ENCODE measurements at places on chromosomes 13 and 19.

GRCh38 chr13:80965097-80965496 lies 624.2 kb upstream of the SPRY2 start:
- DNase-seq: no peak

DNA sequence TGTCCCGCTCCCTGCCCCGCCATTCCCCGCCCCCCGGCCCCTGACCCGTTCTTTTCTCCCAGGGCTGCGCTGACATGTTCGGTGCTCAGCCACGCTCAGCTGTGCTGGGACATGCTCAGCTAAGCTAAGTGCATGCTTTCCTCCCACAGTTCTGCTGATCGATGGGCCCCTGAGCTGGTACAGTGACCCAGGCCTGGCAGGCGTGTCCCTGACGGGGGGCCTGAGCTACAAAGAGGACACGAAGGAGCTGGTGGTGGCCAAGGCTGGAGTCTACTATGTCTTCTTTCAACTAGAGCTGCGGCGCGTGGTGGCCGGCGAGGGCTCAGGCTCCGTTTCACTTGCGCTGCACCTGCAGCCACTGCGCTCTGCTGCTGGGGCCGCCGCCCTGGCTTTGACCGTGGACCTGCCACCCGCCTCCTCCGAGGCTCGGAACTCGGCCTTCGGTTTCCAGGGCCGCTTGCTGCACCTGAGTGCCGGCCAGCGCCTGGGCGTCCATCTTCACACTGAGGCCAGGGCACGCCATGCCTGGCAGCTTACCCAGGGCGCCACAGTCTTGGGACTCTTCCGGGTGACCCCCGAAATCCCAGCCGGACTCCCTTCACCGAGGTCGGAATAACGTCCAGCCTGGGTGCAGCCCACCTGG lies 3.7 kb downstream of the TNFSF9 start:
- no peak for DNase-seq

GRCh38 chr19:32041681-32042292 lies 303.6 kb upstream of the ZNF507 start:
- DNase-seq: no peak

- no peak for DNase-seq
These were observed 39.1 kb downstream of the SIPA1L3 start for GRCh38 chr19:37946132-37946531.

DNA sequence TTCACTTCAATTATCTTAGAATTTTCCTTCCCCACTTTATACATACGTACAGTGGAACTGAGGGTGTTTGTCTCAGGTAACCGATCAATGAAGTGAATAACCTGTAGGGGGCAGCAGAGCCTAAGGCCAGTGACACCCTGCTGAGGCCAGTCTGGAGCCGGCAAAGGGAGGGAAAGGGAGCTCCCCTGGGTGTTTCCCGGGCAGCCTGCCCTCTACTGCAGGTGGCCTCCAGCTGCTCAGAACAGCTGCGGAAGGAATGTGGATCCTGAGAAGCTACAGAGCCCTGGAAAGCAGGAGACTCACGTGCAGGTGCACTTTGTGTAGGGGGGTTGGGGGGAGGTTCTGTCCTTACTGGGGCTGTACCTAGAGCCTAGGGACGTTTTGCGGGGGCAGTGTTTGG lies 832 bp upstream of the ZNF491 start:
- peak; percentile 78 for DNase-seq

GRCh38 chr19:16506961-16507360 lies 10.8 kb downstream of the C19orf44 start:
- no peak for DNase-seq

DNA sequence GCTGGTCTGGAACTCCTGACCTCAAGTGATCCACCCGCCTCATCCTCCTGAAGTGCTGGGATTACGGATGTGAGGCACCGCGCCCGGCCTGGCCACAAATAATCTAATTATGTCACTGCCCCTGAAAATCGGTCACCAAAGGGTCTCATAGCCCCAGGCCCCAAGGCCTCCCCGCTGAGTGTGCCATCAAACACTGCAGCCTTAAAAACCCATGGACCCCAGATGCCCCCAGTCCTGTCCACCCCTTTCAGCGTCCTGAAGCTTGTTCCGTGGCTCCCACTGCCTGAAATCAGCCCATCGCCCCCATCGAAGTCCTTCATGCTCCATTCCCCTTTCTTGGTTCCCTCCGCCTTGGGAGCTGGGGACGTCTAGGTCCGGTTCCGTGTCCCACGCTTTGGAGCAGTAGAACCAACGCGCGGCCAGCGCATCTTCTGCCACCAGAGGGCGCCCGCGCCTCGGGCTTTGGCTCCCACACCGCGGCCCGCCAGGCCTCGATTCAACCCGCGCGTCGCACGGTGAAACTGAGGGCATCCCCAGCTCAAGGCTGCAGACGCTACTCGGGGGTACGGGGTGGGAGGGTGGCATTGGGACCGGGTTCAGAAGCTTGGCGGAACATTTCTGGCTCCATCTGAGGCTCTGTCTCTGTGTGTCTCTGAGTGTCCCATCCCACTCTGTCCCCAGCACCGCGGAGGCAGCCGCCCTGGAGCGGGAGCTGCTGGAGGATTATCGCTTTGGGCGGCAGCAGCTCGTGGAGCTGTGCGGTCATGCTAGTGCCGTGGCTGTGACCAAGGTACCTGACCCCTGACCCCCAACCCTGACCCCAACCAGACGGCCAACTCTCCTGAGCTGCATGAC lies 3.5 kb downstream of the YJEFN3 start:
- DNase-seq: no peak

DNA sequence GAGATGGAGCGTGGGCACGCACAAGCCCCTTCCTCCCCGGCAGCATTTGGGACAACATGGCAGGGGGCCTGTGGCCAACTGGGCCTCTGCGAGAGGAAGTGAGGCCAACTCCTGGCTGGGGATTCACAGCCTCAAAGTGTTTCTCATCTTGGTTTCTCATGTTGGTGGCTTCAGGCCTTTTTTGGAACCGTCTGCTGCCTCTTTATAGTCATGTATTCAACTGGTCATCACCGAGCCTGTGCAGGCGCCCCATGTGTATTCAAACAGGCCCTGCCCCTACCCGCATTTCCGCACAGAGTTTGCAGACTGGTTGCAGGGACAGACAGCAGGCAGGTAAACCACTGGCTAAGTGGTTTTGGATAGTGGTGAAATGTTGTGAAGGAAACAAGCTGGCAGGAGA lies 17.3 kb upstream of the RELB start:
- DNase-seq: no peak

DNA sequence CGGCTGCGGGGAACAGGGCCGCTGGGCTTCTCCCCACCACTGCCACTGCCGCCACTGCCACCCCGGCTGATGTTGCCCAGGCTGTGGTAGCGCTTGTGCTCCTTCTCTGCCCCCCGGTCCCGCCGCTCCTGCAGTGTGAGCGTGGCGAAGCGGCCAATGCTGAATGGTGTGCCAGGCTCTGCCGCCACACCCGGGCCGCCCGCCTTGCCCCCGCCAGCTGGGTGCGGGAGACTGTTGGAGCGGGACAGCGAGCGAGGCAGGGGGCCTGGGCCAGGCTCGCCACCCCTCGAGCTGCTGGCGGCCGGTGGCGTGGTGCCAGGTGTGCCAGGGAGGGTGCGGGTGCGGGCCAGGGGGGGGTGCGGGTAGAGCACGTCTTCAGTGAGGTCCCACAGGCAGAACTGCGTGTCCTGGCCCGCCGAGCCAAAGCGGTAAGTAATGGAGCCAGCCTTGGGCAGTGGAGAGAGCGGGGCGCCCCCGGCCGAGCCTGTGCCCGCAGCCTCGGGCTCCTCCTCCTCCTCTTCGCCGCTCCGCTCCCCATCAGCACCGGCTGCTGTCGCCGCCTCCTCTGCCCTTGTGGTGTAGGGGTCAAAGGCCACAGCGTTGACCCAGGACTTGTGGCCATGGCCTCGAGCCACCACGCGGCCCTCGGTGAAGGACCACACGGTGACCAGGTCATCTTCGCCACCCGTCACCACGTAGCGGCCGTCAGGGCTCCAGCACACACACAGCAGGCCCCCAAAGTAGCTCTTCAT lies 3.7 kb upstream of the DMPK start:
- no peak for DNase-seq

GRCh38 chr13:94968040-94968756 lies 255.9 kb upstream of the SOX21 start:
- no peak for DNase-seq

DNA sequence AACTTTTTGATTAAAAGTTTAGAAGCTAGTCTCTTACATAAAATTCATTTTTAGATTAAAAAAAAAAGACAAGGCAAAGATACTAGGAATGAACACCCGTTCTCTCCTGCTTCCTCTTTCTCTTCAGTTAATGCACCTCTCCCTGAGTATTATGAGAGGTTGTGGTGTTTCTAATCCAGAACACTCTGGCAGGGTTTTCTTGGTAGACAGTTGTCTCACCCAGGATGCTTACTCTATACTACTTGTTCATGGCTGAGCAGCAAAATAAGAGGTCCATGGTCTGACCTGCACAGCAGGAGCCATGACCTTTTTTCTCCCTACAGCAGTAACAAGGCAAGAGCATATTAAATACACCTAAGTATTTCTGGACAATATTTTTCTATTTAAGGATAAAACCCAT lies 62.0 kb downstream of the MICU2 start:
- DNase-seq: no peak

GRCh38 chr13:52835071-52835839 lies 13.2 kb downstream of the PCDH8 start:
- DNase-seq: no peak

DNA sequence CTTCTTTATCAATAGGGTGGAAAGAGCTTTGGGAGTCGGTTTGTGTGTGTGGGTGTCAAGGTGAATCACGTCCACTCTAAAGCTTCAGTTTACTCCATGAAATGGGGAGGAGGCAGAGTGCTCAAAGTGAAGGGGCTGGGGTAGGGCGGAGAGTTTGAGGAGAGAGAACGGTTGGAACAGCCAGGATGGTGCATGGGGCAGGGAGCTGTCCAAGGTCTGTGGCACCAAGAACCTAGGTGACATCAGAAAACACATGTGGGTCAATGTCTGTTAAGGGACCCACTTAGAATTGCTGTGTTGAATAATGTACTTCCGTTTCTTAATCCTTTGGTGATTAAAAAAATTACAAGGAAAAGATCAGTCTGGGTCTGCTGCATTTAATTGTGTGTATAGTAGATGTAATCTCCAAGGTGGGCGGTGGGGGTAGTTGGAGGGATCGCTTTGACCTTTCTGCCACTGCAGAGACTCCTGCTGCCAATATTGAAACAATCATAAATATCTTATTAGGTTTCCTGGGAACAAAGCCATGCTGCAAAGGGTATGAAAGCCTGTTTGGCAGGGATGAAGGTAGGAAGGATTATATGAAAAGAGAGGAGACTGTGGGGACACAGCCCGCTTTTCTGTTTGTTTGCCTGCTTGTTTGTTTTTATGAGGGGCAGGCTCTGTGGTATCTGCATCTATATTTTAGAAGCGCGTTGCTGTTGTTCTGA lies 122.3 kb downstream of the ATP8A2 start:
- no peak for DNase-seq

GRCh38 chr13:58806401-58806800 lies 1174.9 kb downstream of the PCDH17 start:
- no peak for DNase-seq

- no peak for DNase-seq
These were observed 118.3 kb upstream of the RNF113B start for GRCh38 chr13:98295371-98295770.

DNA sequence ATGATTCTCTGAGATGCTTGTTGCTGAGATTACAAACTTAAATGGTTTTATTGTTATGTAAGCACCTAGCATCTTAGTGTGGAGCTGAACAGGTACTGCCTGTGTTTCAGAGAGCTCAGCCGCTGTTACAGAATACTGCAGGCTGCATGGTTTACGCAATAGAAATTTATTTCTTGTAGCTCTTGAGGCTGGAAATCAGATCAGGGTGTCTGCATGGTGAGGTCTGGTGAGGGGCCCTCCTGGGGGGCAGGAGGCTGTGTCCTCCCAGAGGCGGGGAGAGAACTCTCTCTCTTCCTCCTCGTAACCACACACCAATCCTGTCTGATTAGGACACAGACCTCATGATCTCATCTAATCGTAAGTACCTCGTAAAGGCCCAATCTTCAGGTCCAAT lies 13.1 kb downstream of the ATP11A start:
- no peak for DNase-seq

GRCh38 chr19:39127812-39128515 lies 2.4 kb downstream of the PAK4 start:
- no peak for DNase-seq

- no peak for DNase-seq
These were observed 16.2 kb downstream of the CCDC97 start for GRCh38 chr19:41325947-41326706.

- no peak for DNase-seq
These were observed at the start of gene IGFL4 for GRCh38 chr19:46040952-46041500. Gene IGFL4 (minus strand): TSS chr19:46041002. CDS start chr19:46040962, 40 bp downstream.

GRCh38 chr19:54178581-54179261 lies 5.8 kb upstream of the TMC4 start:
- DNase-seq: no peak

GRCh38 chr19:56423985-56424353 lies 19.8 kb downstream of the ZNF583 start:
- DNase-seq: no peak

- DNase-seq: no peak
These were observed 13.5 kb upstream of the TPM4 start for GRCh38 chr19:16062789-16063188.

DNA sequence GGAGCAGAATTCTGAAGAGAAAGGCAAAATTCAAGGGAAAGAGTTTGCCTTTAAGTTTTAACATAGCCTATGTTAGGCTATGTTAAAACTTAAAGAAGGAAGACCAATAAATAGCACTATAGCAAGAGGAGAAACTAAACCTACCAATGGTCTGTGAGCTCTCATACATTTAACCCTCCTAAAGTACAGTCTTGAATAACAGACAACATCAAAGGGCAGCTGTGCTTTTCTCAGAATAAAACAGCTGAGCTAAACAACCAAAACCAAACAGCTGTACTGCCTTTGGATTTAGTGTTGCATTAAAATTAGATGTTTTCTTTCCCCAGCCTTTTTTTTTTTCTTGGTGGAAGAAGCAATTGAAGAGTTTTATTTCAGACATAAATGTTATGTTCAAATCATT lies 34.0 kb downstream of the KLF5 start:
- peak; percentile 48 for DNase-seq

- no peak for DNase-seq
These were observed 207.6 kb upstream of the SLC10A2 start for GRCh38 chr13:103273825-103274224.
